Keratinocyte (primary cell): ENCODE measurements at places on chromosomes 11 and 22.

DNA sequence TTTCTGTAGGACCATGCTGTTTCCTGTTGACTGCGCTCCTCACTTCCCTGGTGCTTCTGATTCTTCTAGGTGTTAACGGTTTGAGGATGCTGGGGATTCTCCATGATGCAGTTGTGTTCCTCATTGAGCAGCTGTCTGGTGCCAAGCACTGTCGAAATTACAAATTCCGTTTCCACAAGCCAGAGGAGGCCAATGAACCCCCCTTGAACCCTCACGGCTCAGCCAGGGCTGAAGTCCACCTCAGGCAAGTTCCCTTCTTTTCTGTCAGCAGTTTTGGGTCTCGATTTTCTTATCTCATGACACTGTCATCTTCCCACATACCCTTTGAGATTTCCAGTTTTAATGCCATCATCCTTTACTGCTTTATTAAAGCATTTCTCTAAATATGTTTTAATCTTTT is 7.7 kb upstream of the TTC36 start:
- no peak for DNase-seq

GRCh38 chr11:130314750-130315285 is at the start of gene ZBTB44:
Gene ZBTB44 (minus strand): TSS chr11:130314917. CDS start chr11:130261873, 53,044 bp downstream.
- peak; percentile 38 for DNase-seq

GRCh38 chr11:123653827-123654565 is 428 bp downstream of the SCN3B start:
- DNase-seq: no peak

DNA sequence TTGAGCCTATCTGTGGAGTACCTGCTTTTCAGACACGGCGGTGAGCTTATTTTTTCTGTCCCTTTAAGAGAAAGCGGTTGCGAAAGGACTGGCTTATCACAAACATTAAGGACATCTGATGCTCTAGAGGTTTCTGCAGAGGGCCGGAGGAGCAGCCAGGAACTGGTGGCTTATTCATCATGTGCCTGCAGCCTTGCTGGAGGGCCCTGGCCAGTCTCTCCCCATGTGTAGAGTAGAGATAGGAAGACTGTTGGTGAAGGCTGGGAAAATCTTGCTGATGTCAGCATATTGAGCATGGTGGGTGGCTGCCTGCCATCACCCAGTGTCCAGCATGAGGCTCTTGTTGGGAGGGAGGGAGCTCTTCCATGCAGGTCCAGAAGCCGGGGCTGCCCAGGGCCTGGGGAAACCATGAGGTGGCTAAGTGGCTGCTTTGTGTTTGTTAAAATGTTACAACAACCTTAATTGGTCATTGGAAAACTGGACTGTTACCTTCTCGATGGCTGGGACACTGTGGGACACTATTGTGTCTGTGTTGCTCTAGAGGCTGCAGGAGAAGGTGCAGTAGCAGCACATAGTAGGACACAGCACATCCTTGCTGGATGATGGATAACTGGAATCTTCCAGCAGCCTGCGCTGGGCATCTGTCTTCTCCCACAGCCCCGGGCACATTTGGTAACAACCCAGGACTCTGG is 54.3 kb downstream of the TSPAN18 start:
- no peak for DNase-seq

GRCh38 chr22:39238966-39239505 is 5.7 kb downstream of the PDGFB start:
- no peak for DNase-seq

- no peak for DNase-seq
These were observed 36.5 kb downstream of the TOM1 start for GRCh38 chr22:35335936-35336781.

- DNase-seq: no peak
These were observed 3.4 kb upstream of the CTNND1 start for GRCh38 chr11:57758174-57758573.

DNA sequence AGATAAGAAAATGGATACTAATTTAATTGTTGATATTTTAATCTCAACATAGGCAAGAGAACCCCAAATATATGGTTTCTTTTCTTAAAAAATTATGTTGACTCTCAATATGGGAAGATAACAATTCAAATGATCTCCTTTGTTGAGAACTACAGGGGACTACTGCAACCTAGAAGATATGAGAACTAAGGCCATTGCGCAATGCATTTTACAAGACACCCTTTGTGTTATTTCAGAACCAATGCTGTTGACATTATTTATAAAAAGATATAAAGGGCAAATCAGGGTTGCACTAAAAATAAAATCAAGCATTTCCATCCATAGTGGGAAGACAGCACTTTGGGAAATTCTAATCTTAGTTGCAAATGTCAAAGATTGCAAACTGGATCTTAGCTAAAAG is 322.3 kb downstream of the SOX6 start:
- no peak for DNase-seq

- no peak for DNase-seq
These were observed 81.3 kb upstream of the ARHGAP20 start for GRCh38 chr11:110793556-110793955.

- DNase-seq: no peak
These were observed 73.5 kb upstream of the THY1 start for GRCh38 chr11:119496469-119496868.

- DNase-seq: no peak
These were observed 27.2 kb upstream of the GLYATL1 start for GRCh38 chr11:58912124-58912523.

DNA sequence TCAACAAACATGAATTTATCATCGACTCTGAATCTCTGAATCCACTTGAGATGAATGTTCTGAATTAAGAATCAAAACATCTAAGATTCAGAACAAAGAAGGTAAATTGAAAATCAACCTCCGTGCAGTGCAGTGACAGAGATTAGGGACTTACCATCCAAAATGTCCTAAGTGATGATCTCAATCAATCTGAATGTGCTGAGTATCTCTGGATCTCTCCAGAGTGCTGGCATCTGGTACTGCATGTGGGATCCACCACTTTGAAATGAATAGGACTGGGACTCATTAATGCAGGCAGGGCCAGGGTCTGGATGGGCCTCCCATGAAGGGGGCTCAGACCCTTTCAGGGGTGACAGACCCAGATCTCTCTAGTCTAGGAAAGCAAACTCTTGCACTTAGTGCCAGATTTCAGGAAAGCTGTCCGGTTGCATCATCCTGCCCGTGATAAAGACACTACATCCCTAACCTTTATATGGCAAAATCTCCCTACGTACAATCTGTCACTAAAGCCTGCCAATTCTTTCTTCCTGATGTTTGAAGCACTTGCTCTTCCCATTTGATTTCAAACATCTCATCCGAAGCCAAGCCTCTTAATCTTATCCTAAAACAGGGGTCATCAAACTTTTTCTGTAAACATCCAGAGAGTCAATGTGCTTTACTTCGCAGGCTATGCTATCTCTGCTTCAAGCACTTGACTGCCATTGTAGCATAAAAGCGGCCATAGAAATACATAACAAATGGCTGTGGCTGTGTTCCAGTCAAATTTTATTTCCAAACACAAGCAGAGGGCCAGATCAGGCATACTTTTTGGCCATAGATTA is 263.3 kb downstream of the LARGE1 start:
- no peak for DNase-seq

DNA sequence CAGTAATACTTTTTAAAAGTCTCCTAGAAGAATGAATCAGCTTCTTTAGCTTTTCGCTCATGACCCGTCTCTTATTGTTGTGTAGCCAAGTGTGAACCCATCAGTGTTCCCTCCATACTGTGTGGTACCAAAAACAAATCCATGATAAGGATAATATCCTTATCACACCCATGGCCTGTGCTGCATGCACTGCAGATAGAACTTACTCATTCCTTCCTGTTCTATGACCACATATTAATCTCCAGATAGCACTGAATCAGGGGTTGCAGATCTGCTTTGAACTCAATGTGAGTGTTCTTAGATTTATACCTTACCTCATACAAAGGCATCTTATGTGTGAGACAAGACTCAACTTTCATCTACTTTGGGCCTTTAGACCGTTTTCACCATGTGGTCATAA is 373.4 kb downstream of the JRKL start:
- DNase-seq: no peak

- no peak for DNase-seq
These were observed 3.4 kb downstream of the PHF21A start for GRCh38 chr11:46117842-46118241.

DNA sequence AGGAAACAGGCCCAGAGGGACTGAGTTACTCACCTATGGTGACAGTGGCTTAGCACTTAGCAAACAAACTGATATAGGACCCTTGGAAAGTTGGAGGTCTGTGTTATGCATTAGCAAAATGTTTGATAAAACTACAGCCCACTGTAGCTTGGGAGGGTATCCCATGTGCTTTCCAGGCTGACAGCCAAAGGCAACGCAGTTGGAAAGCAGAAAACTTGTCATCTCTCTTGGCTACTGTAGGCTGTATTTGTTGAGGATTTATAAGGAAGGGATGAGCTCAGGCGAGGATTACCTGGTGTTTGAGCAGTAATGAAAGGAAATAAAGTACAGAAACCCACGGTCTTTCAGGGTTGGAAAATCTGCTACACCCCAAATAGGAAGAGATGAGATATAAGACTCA is 23.8 kb downstream of the SDHAF2 start:
- no peak for DNase-seq

DNA sequence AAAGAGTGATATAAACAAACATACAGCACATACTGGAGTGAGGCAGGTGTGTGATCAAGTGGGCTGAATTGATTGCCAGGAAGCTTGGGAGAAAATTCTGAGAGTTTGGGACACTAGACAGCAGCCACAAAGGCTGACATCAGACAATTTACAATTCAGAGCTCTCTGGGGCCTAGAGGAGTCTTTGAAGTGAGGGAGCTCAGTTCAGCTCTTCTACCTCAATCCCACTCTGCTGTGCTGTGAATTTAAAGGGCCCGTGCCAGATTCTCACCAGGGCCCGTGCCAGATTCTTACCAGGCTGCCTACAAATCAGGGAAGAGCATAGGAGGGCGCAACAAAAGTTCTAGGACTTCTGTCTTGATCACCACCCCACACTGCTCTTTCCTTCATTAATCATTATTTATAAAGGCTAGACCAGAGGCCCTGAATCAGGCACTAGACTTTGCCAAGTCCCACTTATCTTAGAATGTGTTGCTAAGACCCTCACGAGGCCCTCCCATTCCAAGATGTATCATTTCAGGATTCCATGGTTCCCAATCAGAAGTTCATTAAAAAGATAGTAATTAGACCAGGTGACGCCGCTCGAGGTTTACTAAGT is 112.4 kb downstream of the KIRREL3 start:
- DNase-seq: no peak

DNA sequence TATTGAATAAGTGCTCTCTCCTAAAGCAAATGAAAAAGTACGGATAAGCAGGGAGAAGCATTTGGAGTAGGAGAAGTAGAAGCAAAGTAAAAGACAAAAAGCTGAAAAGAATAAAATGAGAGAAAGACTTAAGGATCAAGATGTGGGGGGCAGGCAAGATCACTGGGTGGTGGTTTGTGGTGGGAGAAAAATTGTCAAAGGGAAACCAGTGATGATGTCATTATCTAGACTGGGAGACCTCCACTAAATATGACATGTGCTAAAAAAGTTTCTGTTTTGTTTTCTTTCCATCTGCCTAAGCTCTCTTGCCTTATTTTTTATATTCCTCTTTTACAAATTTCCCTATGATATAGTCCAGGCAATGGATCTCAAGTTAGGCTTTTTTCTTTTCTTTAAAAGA is 14.8 kb upstream of the MAML2 start:
- DNase-seq: no peak

GRCh38 chr22:49244466-49245420 is 582.9 kb downstream of the BRD1 start:
- DNase-seq: no peak

DNA sequence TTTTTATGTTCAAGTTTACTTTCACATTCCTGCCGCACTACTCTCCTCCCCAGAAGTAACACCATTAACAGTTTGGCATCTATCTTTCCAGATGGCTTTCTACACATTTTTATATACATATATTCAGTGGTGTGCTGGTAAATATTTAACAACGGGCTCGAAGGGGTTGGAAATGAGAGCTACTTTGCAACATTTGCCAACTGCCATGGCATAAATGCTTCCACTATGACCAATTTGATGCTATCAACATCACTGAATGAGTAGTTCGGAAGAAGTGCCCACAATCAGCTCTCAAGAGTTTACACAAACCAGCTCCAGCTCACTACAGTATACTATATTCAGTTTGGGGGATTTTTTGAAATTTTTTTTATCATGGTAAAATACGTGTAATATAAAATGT is 55.2 kb downstream of the RELT start:
- DNase-seq: no peak

DNA sequence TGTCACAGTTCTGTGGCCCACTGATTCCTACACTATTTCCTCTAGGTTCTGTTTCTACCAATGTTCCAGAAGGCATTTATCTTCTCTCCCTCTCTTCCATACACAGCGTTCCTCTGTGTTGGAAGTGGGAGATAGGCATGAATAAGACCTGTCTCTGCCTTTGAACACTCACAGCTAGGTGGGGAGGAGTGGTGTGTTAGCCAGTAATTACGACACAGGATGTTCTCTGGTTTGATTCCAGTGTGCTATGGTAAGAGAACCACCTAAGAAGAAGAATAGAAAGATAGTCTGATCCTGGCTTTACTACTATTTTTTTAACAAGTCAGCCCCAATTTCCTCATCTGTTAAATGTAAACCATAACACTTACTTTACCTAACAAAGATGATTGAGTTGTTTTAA is 200.2 kb upstream of the MTMR2 start:
- DNase-seq: no peak

DNA sequence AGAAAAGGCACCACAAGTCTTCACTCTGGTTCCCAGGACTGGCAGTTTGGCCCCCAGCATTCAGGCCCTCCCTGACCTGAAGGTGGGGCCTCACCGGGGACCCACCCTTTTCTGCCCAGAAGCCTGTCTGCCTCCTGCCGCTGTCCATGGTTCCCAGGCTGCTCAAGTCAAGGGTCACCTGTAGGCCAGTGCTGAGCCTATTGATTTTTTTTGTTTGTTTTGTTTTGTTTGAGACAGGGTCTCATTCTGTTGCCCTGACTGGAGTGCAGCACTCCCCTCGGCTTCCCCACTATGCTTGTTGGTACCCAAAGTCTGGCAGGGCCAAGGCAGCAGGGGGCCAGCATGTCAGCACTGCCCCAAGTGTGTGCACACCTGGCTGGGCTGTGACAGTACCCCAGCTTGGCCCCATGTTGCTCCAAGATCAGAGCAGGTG is 11.0 kb upstream of the MED17 start:
- DNase-seq: no peak

DNA sequence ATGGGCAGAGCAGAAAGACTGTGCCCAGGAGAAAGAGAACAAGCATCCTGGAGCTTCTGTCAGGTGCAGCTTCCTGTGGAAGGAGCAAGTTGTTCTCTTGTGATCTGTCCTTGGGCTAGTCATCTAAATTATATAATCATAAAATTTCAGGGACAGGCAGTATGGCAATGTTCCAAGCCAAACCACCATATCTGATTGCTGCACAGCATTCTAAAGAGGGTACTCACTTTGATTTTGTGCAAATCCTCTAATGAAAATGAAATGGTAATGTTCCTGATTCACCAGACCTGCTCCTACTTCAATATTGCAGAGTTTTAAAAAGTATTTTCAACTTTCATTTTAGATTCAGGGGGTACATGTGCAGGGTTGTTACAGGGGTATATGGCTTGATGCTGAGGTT is at the start of gene PATE2:
Gene PATE2, minus strand, starts transcription at position 101 of the 400 bp plus-strand sequence. Its CDS starts 55 bp downstream, at position 46.
- DNase-seq: no peak

- DNase-seq: no peak
These were observed 249.7 kb downstream of the AASDHPPT start for GRCh38 chr11:106327134-106327533.

GRCh38 chr11:59804061-59804460 is 6.5 kb downstream of the MRPL16 start:
- DNase-seq: no peak
